Renal cortex interstitium (tissue), 15 donors: ENCODE measurements at places on chromosomes 6 and 20. TPM values are rescaled to one million over a fixed set of nuclear protein-coding genes. Genes with fewer than 3 reads are reported as not detected.

DNA sequence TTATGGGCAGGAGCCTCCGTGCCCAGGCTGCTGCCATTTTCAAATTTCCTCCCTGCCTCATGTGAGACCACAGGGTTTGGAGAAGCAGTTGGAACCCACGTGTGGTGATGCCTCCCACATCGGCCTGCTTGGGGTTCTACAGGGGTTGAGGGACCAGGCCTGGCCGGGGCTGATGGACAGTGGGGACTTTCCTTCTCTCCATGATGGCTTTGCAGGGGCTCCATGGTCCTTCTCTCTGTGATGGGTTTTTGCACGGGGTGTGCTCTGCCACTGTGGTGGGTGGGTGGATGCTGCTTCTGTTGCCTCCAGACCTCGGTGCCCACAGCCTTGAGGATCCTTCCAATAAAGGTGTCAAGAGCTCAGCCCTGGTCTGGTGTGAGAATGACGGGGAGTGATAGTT, 54.4 kb downstream of the ADNP start:
- DNase-seq: no peak

DNA sequence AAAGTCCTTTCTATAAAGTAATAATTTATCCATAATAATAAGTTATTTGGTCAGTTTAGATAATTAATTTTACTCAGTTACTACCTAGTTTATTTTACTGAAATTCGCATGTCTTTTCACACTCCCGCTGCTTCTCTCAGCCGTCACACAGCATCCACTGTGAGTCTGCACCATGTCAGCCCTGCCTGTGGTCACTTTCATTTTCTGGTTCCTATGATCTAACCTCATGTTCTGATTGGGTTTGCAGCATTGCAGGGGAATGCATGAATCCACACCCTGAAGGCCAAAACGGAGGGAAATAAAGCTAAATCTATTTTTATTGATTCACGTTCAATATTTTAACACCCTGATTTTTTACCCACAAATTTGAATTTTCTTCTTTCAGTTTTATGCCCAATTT, 47.4 kb downstream of the PDE10A start:
- DNase-seq: no peak

GRCh38 chr6:108589244-108589791, 28.6 kb downstream of the FOXO3 start:
- DNase-seq: no peak

GRCh38 chr6:143236151-143236798, 175.6 kb downstream of the AIG1 start:
- no peak for DNase-seq

GRCh38 chr20:48246061-48246790, 460.9 kb upstream of the SULF2 start:
- no peak for DNase-seq

DNA sequence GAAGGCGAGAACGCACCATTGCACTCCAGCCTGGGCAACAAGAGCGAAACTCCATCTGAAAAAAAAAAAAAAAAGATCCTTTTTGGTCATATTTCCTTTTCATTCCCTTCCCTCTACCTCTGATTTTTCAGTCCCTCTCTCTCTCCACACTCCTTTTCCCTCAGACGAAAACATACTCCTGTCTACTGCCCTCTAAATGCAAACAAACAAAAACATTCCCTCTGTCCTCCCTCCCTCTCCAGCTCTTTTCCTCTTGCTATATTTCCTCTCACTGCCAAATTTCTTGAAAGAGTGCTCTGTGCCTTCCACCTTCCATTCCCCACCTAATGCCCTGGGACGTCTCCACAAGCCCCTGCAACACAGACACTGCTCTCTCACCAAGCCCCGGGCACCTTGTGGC, 14.9 kb upstream of the MDFI start:
- DNase-seq: no peak

GRCh38 chr6:157761331-157761921, 61.6 kb upstream of the SNX9 start:
- DNase-seq: no peak

GRCh38 chr6:41894366-41895299, 542 bp downstream of the USP49 start:
- peak; percentile 11 for DNase-seq

GRCh38 chr6:73695619-73696421, at the start of gene CD109:
Gene CD109 (plus strand): TSS chr6:73696203. CDS start chr6:73696216, 13 bp downstream.
- DNase-seq: peak; percentile 51

DNA sequence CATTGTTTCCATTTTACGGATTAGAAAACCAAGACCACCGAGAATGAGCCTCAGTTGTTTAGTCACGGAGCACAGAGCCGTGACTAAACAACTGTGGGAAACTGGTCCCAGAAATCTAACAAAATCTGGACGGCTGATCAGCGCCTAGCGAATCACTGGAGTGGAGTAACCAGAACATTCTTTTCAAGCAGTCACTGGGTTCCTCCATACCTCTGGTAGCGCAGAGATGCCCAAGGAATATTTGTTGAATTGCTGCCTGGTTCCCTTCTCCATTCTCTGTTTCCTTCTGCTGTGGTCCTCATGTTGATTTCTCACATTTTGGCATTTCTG, 62.0 kb downstream of the GPX5 start:
- no peak for DNase-seq

GRCh38 chr6:125363824-125364165, 62.0 kb upstream of the HDDC2 start:
- DNase-seq: no peak

DNA sequence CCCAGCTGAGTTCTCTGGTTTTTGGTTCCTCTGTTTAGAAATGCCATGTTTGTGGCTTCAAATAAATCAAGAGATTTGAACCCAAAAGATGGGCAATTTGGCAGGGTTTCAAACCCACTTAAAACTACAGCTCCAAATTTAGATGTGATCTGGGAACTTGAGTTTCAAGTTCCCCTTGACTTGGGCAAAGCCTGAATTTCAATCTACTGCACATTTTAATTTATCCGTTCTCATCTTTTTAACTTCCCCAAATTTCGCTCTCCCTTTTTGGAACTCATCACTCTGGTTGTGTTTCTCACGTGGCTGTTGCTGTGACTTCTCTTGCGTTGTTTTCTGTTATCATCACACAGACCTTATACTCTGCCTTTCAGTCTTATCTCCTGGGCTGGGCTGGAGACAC, 230.9 kb downstream of the CDC5L start:
- no peak for DNase-seq

DNA sequence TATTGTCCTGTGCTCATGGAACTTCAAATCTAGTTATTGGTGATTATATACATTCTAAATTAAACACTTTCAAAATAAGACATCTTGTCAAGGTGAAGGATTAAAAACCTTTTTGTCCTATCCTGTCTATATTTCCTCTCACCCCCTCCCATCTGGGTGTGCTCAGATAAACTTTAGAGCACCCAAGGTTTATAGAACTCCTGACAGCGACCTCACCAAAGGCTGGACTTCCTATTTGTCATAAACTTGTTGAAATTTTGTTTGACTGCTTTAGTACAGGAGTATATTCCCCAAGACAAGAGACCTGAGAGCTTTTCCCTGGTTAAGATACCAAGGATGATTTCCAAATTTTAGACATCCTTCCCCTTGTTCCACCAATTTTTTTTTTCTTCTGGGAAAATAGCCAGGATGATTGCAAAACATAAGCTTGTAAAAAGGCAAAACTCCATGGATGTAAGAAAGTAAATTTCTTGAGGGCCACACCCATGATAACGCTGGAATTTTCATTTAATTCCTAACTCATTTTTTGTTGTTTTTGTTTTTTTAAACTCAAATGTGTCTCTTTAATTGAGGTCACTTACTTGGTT, 33.0 kb downstream of the CARMIL1 start:
- DNase-seq: no peak

DNA sequence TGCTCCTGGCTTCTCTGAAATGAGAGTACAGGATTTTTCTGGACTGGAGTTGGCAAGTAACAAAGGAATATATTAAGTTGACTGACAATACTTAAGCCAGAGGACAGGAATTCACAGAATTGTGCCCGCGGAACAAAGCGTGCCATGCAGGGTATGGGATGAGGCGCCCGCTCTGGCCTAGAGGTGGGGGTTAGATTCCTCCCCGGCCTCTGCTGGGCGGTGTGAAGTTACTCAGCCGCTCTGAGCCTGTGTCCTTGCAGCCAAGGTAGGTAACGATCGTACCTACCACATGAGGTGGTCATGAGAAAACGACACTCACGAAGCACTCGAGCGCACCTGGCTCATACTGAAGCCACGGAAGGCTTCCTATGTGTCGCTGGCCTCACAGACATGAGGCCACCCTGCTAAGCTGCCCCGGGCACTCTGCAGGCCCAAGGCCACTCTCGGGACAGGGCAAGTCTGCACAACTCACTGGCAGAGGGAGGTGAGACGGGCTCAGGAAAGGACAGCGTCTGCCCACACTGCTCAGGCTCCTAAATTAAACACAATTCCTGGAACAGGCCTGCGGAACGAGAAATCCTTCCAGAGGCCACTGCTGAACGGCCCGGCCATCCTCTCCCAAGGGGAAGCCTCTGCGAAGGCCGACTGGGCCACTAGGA, 70.8 kb downstream of the PSMG4 start:
- DNase-seq: no peak

DNA sequence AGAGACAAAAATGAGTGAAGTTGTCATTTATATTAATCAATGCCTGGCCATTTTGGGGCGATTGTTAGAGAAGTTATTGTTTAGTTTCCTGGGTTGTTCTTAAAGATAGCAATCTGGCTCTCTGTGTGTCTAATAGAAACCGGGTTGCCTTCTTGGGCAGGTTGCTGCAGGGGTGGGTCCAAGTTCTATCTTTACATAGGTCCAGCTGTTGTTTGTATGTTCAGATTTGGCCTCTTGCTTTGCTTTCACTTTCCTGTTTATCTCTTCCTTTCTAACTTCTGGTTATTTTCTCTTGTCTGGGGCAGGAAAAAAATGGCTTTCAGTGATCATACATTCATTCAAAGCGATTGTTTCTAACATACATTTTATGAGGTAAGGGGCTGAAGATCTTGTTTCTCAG, 128.4 kb upstream of the NOX3 start:
- no peak for DNase-seq

- no peak for DNase-seq
Measured at GRCh38 chr20:23415959-23416583, 5.2 kb downstream of the NAPB start.

DNA sequence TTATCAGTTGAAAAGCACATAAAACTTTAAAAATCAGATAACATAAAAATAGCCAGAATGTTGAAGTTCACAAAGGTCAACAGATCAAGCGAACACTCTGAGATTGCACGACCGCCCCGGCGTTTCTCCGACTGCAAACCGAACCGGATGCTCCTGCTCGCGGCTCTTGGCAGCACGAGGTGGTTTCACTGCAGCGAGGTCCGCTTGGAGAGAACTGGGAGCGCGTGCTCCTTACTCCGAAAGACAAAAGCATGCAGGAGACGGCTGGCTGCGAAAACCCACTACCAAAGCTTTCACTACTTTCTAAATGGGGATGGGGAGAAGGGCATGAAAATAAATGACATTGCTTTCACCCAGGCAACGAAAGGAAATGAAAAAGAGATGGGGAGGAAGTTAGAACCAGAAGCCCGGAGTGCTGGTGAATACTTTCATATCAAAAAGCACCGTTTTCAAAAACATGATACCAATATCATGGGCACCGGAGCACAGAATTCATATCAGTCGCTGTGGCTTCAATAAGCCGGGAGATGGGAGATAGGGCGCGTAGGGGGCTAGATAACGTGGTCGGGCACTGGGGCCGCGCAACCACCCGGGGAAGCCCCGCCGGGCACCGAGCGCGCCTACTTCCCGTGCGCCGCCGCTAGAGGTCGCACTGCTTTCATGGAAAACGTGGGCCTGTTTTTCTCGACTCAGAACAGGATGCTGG, 8.3 kb upstream of the ANKRD60 start:
- peak; percentile 48 for DNase-seq

The PRKN gene
- 11.4 TPM for polyA plus RNA-seq

The KCNB1 gene
- 0.39 TPM for polyA plus RNA-seq

The PSORS1C1 gene
- 0.30 TPM for polyA plus RNA-seq

The DEFB132 gene
- polyA plus RNA-seq: not detected

The CST7 gene
- polyA plus RNA-seq: 0.38 TPM
